Trophoblast cell (in vitro differentiated cells and primary cell): ENCODE measurements at places on chromosomes 6 and 20.

DNA sequence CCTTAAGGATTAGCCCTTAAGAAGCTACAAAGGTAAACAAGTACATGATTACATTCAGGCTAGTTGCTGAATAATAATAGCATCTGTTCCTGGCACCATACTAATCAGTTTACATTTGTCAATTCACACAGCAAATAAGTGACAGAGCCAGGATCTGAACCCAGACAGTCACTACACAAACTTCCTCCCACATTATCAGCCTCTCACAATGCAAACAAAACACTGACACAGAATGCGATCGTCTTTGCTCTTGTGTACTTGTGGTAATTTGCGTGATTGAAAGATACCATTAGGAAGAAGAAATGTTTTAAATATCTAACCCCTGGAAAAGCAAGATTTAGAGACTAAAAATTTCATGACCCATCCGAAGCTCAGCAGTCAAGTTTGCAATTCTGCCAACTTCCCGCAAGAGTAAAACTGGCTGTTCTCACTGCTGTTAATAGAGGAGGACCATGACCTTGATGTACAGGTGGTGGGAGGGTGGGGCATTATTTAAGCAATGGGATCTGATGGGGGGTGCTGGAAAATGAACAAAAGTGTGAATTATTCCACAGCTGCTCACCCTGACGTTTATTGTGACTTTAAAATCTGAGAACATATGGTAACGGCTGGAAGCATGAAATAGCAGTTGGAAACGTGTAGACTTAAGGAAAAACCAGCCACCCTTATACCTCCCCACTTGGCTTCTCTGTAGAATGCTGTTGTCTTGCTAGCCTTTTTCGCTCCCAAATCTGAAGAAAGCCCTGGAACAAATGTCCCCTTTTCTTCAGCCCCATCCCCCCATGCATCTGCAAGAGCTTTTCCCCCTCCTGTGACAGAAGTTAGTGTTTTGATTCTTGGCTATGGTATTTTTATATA lies 95.3 kb upstream of the ARMC2 start:
- no peak for DNase-seq
- H3K4me1 ChIP-seq = peaks cover 6% of the 10 kb centered on the region
- no peak overlapping the region for H3K4me3 ChIP-seq
- no peak overlapping the region for H3K27ac ChIP-seq

GRCh38 chr6:9315966-9316650 lies 880.8 kb upstream of the SLC35B3 start:
- H3K27ac ChIP-seq = no peak overlapping the region
- H3K36me3 ChIP-seq = no peaks in the 10 kb centered on the region
- H3K27me3 ChIP-seq = no peaks in the 10 kb centered on the region
- no peaks in the 10 kb centered on the region for H3K4me1 ChIP-seq

DNA sequence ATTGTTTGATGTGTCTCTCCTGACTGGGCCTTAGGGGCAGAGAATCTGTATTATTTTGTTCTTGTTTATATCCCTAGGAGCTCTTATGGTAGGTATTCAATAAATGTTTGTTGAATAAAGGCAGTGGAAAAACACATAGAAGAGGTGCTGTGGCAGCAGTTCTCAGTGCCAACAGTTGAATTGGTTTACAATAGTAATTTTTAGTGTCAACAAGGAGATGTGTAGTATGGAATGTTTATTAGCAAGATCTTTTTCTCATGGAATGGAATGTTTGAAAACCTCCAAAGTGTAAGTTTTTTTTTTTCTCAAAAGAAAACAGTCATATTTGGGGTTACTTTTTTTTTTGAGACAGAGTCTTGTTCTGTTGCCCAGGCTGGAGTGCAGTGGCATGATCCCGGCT lies 28.0 kb downstream of the ASXL1 start:
- H3K36me3 ChIP-seq = peaks cover 11% of the 10 kb centered on the region
- no peaks in the 10 kb centered on the region for H3K27me3 ChIP-seq
- H3K27ac ChIP-seq = no peak overlapping the region
- no peak for DNase-seq

GRCh38 chr20:3696200-3696599 lies 14.4 kb upstream of the ADAM33 start:
- no peak overlapping the region for H3K4me3 ChIP-seq
- DNase-seq = no peak
- H3K27me3 ChIP-seq = no peaks in the 10 kb centered on the region
- no peak overlapping the region for H3K27ac ChIP-seq
